Left kidney (tissue), 8 donors: ENCODE measurements at places on chromosomes 16 and 17. TPM values are rescaled to one million over a fixed set of nuclear protein-coding genes. Genes with fewer than 3 reads are reported as not detected.

EPN3 gene
- 9.5 TPM for polyA plus RNA-seq

CD300E gene
- polyA plus RNA-seq = 0.10 TPM

NFATC2IP gene
- 91.1 TPM for polyA plus RNA-seq

CCDC154 gene
- 2.6 TPM for polyA plus RNA-seq

ZNF263 gene
- 52.1 TPM for polyA plus RNA-seq

OTOP3 gene
- polyA plus RNA-seq = not detected

ALOX12B gene
- 1.1 TPM for polyA plus RNA-seq

DNA sequence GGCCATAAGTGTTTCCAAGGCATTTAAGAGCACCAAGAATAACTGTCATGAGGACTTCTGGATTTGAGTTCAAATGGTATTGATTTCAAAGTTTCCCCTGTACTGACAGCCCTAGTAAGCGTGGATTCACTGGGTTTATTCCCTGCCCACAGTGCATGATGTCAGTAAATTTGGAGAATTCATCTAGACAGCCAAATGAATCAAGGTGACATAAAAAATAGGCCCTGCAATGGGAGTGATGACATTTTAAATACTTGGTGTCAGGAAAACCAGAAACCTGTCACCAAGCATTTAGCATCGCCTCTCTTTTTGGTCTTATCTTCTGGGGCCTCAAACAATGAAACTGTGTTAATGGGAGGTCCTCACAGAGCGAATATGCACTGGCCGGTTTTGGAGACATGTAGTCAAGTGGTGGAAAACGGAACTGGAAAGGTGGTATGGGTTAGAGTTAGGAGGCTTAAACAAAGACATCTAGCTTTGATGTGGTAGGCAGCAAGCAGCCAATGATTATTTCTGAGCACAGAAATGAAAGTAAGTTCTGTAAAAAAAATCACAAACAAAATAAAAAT lies 29.1 kb downstream of the COG4 start:
- no peak for DNase-seq

- DNase-seq = no peak
Measured at GRCh38 chr16:72673118-72673517, 374.8 kb downstream of the ZFHX3 start.

DNA sequence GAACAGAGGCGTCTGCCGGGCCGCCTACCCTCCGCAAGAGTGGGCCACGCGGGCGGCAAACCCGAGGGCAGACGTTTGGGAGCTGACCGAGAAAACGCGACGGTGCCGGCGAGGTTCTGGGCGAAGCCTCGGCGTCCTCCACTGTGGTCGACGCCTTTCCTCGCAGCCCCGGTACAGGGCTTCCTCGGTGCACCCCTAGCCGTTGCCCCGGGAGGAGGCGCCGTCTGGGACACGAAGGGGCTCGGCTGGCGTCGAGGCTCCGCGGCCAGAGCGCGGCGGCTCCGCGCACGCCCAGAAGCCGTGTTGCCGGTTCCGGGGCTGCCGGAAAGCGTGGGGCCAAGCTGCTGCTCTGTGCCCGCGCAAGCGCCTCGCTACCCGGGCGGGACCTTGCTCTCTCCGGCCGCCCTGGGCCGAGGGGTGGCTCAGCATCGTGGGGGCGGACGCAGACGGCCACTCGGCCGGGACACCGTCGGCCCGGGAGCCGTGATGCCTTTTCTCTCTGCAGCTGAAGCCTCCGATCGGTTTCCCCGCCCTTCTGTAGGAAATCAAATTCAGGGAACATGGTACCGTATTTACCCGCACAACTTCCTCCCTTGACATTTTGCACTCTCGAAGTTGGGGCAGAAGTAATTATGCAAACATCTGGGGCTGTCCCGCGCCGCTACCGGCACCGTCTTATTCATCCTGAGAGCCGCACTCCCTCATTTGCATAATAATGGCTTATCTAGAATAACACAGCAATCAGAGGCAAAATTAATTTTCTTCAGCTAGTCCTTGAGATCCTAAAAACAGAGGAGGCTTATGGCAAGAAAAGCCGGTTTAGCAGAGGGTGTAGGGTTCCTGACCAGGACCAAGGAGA lies 7.3 kb upstream of the CBX8 start:
- DNase-seq = no peak

GRCh38 chr17:64259426-64259825 lies 3.6 kb downstream of the TEX2 start:
- DNase-seq = no peak

DNA sequence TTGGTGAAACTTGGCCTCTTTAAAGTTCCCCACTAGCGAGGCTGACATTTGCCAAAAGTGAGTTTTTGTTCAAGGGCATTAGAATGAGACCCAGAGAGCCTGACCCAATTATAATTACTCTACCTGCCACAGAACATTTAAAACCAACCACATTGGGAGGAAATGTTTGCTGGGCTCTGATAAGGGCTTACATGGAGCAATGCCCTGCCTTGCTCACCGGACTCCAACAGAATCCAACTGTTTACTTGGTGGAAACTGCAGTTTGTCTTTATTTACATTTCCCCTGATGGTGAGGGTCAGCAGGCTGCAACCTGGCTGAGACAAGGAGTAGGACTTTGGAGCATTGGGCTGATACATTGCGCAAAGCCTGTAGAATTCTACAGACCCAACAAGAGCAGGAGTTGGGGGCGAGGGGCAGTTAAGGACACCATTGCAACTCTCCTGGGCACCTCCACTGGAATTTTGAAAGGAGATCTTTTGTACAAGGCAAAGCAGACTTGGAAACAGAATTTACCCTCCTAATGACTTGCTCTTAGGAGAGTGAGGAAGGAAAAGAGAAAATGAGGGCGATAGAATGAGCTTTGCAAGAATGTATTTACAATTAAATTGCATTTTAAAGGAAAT lies 368.6 kb downstream of the SHISA9 start:
- no peak for DNase-seq

DNA sequence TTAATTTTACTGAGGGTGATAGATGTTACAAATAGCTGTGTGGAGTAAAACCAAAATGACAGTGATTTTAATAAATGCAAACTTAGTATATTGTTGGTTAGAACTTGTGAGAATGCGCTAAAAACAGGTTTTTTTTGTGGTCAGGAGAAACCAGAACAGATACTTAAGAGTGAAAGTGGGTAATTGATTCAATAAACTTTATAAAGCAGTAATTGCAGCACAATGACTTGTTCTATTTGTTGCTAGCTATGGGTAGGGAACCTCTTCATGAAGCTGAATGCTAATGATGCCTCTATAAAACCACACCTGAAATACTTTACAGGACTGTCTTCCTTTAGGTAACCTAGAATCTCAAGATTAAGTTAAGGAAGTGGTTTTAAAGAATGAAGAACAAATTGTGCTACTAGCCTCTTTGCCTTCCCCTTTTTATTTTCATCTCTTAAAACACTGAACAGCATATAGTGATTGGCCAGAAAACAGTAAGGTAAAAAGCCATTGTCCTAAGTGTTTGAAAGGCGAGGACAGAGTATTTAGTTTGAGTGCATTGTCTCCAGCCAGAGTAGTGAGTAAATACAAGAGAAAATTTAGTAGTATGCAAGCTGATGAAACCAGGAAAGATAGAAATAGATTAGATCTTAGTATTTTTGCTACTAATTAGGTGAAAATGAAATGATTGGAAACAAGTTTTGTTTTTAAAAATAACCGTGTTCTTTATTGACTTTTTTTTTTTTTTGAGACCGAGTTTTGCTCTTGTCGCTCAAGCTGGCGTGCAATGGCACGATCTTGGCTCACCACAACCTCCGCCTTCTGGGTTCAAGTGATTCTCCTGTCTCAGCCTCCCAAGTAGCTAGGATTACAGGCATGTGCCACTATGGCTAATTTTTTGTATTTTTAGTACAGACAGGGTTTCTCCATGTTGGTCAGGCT lies 6.0 kb downstream of the GGNBP2 start:
- no peak for DNase-seq

GRCh38 chr17:67613961-67614360 lies 103.8 kb upstream of the NOL11 start:
- no peak for DNase-seq

DNA sequence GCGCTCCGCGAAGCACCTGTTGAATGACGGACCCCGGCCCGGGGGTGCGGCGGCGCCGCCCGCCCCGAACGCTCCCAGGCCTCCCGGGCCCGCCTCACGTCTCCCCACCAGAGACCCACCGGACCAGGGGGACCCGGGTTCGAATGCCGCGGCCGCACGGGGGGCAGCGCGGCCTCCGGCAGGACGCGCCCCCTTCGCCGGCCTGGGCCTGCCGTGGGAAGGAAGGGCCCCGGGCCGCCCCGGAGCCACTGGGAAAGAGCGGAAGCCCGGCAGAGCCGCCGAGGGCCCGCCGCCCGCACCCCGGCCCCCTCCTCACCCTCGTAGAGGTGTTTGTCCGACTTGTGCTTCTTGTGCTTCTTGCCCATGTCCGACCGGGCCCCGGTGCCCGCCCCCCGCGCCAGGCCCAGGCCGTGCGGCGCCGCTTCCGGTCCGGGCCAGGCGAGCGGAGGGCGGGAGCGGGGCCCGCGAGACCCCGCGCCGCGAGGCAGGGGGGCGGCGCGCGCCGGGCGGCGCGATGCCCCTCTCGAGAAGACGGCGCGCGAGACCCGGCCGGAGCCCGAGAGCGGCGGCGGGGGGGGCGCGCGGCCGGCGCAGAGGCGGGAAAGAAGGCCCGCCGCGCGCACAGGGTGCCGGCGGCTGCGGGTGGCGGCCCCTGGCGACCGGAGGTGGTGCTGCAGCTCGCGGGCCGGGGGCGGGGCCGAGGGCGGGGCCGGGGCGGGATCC lies at the start of gene BRD7:
Gene BRD7 (minus strand): TSS at position 579 of the 723 bp plus-strand sequence. CDS start 214 bp downstream, at position 365.
- peak; percentile 60 for DNase-seq

DNA sequence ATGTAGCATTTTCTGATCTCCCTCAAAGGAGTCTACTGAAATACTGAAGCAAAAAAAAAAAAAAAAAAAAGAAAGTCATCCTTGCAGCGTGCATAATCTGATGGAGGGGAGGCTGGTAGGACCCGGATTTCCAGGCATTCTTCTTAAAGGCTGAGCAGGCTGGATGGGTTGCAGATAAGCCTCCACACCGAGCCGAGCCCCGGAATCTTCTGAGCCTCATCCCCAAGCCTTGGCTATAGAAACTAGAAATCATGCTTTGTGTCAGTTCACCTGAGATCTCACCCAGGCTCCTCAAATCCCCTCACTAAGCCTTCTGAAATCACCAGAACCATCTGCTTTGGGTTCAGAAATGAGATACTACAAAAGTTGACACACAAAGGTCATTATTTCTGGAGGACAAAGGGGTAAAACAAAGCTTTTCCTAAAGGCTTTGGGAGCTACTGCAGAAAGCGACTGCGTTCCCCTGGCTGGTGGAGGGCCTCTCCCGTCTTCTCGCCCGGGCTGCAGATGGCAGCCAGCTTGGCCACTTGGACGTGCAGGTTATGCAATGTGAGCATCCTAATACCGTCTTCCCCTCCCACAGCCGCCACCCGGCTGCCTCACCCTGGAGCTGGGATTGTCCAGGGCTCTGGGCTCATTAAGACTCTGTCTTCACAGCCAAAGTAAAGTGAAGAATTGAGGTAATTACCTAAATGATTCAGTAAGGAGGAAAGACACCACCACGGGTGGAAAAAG lies 4.7 kb upstream of the CACNG4 start:
- no peak for DNase-seq

DNA sequence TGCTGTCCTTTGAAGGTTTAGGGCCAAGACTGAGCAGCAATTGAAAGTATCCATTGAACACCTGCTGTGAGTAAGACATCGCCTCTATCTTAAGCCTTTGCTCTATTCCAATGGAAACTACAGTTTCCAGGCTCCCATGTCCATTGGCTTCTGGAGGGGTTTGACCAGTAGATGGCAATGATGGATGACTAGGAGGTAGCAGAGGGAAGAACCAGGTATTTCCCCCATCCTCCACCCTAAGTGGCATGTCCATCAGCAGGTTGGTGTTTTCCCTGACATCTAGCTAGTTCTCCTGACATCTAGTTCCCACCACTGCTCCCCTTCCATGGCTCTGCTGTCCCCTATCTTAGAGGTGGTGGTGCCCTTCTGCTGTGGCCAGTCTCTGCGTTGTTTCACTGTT lies 58.7 kb downstream of the CENPV start:
- DNase-seq = no peak

DNA sequence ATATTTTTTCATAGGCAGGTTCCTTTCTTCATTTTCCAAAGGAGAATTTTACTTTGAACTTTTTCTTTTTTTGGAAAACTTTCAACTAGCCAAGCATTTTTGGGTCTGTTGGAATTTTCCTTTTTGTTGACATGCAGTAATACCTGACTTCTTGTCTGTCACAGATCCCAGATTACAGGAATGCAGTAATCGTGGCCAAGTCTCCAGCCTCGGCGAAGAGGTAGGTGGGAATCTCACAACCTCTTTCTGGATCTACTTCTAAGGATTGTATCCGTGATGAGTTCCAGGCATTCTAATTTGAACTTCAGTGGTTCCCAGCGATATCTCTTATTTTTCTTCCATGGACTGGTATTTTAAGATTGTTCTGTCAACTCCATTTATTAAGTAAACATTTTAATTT lies 31.7 kb downstream of the PRPSAP2 start:
- no peak for DNase-seq
